ENCODE measurements at places on chromosomes 12 and 14.

- DNase-seq: no peak
These were observed 14.6 kb downstream of the RAPGEF3 start for GRCh38 chr12:47744005-47744651.

DNA sequence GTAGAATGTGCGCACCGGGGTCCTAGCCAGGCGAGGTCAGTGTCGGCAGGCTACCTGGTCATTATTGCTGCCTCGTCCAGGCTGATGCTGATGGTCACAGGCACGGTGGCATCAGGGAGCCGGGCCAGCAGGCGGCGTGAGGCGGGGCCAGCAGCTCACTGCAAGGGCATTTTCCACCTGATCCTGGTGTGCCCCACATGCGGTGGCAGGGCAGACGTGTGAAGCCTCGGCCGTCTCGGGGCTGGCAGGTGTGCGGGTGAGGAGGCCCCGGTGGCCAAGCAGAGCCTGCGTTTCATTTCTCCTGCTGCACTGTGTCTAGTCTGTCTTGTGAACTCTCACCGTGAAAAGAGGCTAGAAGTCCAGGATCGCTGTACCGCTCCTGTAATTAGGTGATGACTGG, 12.0 kb upstream of the AMN start:
- no peak for DNase-seq

DNA sequence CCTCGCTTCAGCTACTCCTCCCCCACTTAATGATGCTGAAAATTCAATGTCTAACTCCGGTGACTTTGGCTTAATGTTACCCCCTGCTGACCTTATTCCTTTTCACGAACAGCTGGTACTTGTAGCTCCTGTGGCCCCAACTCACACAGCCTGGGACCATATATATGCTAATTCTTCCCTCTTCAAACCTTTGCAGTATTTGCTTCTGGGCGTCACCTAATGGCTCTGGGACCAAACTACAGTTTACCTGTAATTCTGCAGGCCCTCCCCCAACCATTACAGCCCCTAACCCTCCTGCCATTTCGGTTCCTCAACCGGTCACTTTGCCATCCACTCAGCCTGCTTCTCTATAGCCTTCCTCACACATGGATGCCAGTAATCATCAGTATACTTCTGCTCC, 29.6 kb upstream of the C12orf75 start:
- no peak for DNase-seq

GRCh38 chr14:77507762-77508161, 9.1 kb upstream of the ISM2 start:
- DNase-seq: no peak

- DNase-seq: no peak
These were observed 14.6 kb upstream of the MIA2 start for GRCh38 chr14:39219075-39219499.

All from AML-193 (cell line).